ENCODE measurements at places on chromosomes 4 and X.

DNA sequence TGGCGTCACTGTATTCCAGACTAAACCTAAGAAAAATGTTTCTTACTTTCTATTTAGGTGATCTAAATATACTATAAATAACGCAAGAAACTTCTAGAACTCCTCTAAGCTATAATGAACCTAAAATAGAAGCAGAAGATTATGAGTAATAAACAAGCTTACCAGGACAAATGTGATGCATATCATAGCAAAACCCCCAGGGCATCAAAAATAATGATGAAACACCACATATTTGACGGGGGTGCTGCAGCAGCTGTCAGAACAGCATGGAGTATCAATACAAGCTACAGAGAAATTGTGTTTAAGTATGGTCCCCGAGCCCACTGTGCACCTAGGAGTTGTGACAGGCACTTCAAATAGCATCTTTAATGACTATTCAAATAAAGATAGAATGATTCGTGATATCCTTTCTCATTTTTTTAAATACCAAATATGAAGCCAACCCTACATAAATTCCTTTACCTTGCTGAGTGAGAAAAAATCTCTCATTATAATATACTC lies 337.3 kb downstream of the CENPC start:
- DNase-seq: no peak

DNA sequence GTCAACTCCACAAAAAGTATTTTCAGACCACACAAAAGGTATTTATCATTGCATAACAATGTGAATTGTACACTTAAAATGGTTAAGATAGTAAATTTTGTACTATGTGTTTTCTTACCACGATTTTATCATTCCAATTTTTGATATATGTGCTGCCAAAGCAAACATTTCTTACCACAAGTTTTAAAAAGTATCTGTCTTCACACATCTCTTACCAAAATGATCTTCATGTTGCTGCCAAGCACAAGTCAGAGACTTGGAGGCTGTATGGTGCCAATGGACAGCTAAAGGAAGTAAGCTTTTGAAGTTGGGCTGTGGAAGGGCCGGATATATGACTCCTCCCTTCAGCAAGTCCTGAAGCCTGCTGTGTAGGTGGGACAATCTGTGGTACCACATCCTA lies 67.9 kb downstream of the TMLHE start:
- no peak for DNase-seq

GRCh38 chr4:176193938-176194337 lies 1.4 kb downstream of the SPATA4 start:
- DNase-seq: no peak

DNA sequence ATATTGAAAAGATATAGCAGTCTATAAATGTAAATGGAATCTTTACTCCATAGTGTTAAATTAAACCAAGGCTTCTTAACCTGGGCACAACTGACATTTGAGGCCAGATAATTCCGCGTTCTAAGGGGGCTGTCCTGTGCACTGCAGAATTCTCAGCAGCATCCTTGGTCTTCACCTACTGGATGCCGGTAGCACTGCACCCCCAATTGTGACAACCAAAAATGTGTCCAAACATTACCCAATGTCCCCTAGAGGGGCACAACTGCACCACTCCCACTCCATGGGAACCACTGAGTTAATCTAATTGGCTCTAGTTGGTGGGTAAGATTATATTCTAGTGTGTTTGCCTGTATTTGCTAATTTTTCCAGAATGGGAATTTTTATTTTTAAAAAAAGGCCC lies 16.6 kb downstream of the AP1S2 start:
- DNase-seq: peak; percentile 8

- DNase-seq: no peak
Measured at GRCh38 chr4:165208741-165209388, 1.5 kb downstream of the KLHL2 start.

GRCh38 chr4:2907706-2908293 lies 55.4 kb downstream of the NOP14 start:
- no peak for DNase-seq

DNA sequence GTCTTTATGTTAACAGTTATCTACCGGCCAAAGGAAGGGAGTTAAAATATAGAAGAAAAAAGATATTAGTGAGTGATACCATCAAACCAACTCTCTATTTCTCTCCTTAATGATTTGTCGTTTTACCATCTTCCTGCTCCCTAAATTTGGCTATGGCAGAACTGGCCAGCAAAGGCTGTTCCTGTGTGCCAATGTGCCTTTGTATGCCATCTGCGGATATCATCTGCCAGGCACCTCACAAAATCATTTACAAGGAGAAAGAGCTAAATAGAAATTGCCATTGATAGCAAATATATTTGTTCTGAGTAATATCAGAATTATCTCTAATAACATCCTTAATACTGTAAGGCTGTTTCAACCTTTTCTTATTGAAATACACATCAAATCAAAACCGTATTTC lies 22.4 kb downstream of the GPM6A start:
- DNase-seq: no peak

DNA sequence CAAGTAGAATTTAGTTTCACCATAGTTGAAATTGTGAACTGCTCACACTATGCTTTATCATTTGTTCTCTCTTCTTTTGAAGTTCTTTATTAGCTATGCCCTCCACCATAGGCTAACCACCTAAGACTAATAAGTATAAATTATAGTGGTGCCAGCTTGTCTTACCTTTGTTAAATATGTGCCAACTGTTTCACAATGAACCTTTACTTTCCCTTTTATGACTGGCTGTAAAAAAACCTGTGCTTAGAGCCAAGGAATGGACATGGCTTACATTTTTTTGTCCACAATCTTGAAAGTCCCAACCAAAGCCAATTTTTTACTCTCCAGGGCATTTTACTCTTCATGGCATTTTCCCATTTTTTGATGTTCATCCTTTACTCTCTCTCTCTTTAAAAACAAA lies 123.5 kb upstream of the LEF1 start:
- DNase-seq: no peak

- no peak for DNase-seq
Measured at GRCh38 chr4:163077680-163078079, 89.0 kb downstream of the NAF1 start.

- DNase-seq: no peak
Measured at GRCh38 chr4:108763226-108763593, 357 bp upstream of the ETNPPL start.

- no peak for DNase-seq
Measured at GRCh38 chr4:46392421-46392820, 2.5 kb upstream of the GABRA2 start.

GRCh38 chrX:10486373-10486772 lies 134.0 kb downstream of the MID1 start:
- DNase-seq: no peak

GRCh38 chr4:10947898-10948297 lies 263.3 kb upstream of the CLNK start:
- no peak for DNase-seq

GRCh38 chr4:28811025-28811424 lies 1909.1 kb upstream of the PCDH7 start:
- no peak for DNase-seq

DNA sequence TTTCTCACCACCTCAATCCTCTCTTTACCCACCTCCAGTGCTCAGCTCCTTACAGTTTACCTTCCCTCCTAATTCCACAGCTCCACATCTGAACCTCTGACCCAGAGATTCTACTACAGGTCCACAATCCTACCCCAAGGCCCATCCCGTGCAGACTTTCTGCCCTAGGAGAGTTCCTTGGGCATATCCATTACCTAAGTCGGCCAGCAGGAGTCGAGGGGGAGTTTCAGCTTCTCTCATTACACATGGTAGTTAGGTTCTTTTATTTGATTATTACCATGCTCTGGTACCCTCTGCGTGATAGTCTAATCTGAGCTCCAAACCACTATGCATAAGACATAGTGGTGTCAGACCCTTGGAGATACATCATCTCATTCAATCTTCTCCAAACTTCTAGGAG lies 117.9 kb downstream of the SH3RF1 start:
- no peak for DNase-seq

DNA sequence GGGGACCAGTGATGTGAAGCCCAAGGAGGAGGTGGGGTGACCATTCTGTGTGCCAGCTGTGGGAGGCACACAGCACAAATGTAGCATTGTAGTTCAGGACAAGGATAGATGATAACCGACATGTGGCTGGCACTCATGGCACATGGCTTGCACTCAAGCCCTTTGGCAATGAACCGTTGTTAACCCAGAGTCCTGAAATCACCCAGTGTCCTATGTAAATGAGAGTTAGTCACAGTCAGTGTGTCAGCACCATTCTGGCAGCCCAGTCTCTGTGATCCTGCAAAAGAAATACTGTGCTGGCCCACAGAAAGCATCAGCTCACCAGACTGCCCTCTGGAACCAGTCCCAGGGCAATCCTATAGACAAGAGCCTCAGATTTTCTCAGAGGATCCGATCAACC lies 339.3 kb downstream of the MID1IP1 start:
- no peak for DNase-seq

DNA sequence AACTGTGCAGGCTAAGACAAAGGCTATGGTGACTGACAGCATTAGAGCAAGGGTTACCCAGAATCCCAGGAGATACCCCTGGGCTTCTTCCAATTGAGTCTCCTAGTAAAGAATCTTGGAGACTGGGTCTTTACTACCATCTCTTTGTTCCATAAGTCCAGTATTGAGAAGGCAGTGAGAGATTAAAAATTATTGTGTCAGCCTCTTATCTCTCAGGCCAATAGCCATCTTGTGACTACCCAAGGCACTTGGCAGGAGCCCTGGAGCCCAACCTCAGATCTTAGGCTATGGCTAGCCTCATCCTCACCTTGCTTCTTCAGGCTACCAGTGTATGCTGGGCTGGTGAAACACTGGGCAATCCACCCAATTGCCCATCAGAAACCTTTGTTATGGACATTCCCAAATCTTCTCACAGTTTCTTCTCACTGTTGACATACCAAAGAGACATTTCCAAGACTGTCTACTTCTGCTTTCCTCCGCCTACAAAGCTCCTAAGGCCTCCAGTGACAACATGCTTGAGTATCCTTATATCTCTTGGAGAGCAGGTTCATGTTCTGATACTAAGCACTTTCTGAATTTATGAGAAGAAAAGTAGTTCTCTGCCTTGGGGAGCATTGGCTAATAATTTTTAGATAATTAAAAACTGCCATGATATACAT lies 76.3 kb upstream of the STIM2 start:
- DNase-seq: no peak

- DNase-seq: no peak
Measured at GRCh38 chr4:159828687-159829086, 725.8 kb downstream of the RAPGEF2 start.

- no peak for DNase-seq
Measured at GRCh38 chr4:41722181-41722580, 26.3 kb downstream of the PHOX2B start.

GRCh38 chrX:120331116-120331515 lies 19.9 kb upstream of the TMEM255A start:
- no peak for DNase-seq

GRCh38 chr4:33911959-33912358 lies 2332.4 kb downstream of the ARAP2 start:
- no peak for DNase-seq

DNA sequence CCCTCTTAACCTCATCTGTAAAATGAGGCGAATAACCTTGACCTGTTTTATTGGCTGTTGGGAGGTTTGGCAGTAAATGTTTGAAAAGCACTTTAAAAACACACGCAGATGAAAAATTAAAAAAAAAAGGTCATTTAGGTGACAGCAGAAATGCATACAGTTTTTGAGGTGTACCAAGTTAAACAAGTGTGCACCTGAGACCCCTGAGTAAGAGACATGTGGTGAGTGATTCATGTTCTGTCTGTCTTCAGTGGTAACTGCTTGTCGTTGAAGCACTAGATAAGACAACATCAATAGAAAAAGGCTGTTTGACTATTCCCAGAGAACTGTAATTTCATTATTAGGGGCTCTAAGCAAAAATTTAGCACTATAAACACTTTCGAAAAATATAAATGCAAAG lies 608.4 kb upstream of the PITX2 start:
- DNase-seq: no peak

DNA sequence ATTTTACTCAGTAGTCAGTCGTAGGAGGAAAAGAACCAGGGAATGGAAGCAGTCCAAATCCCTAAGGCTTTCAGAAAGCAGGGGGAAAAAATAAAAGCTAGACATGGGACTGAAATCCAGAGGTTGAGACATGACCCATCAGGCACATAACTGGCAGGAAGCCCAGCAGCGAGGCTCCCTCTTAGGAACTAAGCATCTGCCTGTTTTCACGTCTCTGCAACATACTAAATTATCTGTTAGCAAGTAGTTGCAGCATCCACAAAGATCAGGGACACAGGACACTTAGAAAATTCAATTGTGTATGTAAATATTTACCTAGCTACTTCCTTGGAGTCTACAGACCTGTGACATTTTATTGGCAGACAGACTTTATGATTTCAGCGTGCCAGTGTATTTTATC lies 118.0 kb upstream of the EDNRA start:
- DNase-seq: no peak

DNA sequence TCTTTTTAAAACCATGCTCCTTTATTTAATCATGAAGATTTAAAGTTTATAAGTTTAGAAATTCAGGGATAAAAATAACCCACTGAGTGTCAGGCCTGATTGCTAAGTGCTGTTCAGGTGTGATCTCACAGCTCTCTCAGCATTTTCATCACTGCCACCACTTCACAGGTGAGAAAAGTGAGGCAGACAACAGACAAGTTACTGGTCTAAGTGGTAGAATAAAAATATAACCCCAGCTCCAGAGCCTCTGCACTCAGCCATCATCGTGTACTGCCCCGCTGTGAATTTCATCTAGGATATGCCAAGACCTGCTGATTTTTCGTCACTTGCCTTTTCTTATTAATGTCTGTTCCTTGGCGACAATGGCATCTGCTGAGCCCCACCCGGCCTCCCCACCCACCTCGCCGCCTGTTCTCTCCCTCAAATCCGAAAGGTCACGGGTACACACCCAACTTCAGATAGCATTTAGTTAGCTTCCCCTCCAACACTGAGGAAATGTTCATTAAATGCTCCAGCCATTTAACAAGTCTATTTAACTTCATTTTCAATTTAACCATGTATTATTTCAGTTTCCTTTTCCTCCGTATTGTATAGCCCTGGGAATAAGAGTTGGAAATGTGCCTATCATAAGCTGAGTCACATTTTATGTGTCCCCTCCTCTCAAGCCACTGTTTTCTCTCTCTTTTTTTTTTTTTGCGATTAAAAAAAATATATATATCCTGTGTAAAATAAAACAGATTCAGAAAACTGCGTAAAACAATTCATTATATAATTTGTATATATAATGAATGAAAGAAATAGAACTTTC lies 236.5 kb downstream of the CBR4 start:
- no peak for DNase-seq

- DNase-seq: no peak
Measured at GRCh38 chrX:106039920-106040319, 1.4 kb upstream of the SERPINA7 start.

Measured in endothelial cell (in vitro differentiated cells).